ENCODE measurements at places on chromosomes 7 and 10.

DNA sequence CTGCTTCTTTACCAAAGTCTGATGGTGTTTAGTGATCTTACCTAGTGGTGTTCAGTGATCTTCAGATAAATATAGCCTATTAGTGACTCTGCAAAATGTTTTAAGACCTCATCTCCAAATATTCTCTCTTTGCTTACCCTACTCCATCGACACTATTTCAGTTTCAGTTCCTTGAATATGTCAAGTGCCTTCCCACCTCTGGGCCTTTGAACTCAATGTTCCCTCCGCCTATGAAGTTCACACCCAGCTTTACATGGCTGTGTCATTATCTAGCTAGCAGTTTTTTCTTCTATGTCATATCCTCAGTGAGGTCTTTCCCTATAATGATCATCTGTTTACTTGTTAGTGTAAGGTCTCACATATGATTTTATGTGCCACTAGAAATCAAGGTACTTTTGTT, 322.6 kb downstream of the DGKB start:
- H3K4me3 ChIP-seq: no peak overlapping the region
- no peak for DNase-seq
- H3K27ac ChIP-seq: no peak overlapping the region

DNA sequence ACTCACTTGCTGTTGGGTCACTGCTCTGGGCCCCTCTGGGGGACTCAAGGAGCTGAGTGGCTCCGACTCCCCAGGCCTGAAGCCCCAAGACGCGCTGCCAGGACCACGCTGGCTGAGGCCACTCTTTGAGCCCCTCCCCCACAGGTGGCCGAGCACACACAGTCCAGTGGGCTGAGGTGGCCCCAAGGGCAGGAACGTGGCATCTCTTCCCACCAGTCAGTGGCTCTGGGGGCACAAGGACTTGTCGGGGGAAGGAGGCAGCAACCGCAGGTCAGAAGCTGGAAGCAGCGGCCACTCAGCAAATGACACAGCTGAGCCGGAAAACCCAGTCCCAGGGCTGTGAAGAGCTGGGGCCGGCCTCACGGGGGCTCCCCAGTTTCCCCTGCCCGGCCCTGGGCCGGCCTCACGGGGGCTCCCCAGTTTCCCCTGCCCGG, 24.1 kb downstream of the GRIFIN start:
- peaks cover 7% of the 10 kb centered on the region for H3K4me1 ChIP-seq
- no peaks in the 10 kb centered on the region for H3K36me3 ChIP-seq
- no peaks in the 10 kb centered on the region for H3K27me3 ChIP-seq
- no peak overlapping the region for H3K27ac ChIP-seq

- H3K4me1 ChIP-seq: peaks cover 2% of the 10 kb centered on the region
- no peak for DNase-seq
- H3K36me3 ChIP-seq: no peaks in the 10 kb centered on the region
- H3K27ac ChIP-seq: no peak overlapping the region
- H3K4me3 ChIP-seq: no peak overlapping the region
- no peaks in the 10 kb centered on the region for H3K27me3 ChIP-seq
Measured at GRCh38 chr7:149099058-149099457, 8.5 kb upstream of the ZNF786 start.

- no peaks in the 10 kb centered on the region for H3K36me3 ChIP-seq
- no peaks in the 10 kb centered on the region for H3K27me3 ChIP-seq
- DNase-seq: no peak
- peaks cover 19% of the 10 kb centered on the region for H3K4me1 ChIP-seq
- H3K27ac ChIP-seq: no peak overlapping the region
Measured at GRCh38 chr7:110922906-110923305, 168.0 kb upstream of the LRRN3 start.

GRCh38 chr10:71743089-71743838, 23.7 kb upstream of the C10orf105 start:
- peak overlapping the region; percentile 98 for H3K27ac ChIP-seq
- no peak for DNase-seq
- no peaks in the 10 kb centered on the region for H3K27me3 ChIP-seq
- H3K4me1 ChIP-seq: peaks cover 100% of the 10 kb centered on the region

DNA sequence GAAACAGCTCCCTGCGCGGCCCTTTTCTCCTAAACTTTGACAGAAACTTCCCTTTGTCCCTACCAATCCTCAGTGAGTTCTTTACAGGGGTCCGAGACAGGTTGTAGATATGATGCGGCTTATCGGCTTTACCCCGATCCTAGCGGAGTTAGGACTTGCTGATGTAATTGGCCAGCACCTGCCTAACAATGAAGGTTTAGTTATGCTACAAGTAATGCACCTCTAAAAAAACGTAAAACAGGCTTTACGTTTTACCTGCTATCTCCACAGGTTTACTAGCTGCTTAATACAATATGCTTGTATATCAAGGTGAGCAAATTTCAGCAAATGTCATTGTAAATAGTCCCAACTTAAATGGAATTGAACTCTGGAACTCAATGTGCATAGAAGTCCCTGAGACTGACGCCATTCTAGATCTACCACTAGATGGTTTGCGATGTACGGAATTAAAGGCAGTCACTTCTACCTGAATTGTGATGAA, 697 bp upstream of the SNX13 start:
- H3K4me3 ChIP-seq: peak overlapping the region; percentile 97
- DNase-seq: no peak
- peaks cover 46% of the 10 kb centered on the region for H3K4me1 ChIP-seq
- no peaks in the 10 kb centered on the region for H3K27me3 ChIP-seq

GRCh38 chr7:41777894-41778596, 75.2 kb upstream of the INHBA start:
- no peak overlapping the region for H3K27ac ChIP-seq
- no peak overlapping the region for H3K4me3 ChIP-seq
- no peak for DNase-seq
- no peaks in the 10 kb centered on the region for H3K36me3 ChIP-seq
- no peaks in the 10 kb centered on the region for H3K4me1 ChIP-seq

- no peak overlapping the region for H3K4me3 ChIP-seq
- H3K27ac ChIP-seq: no peak overlapping the region
- H3K36me3 ChIP-seq: peaks cover 3% of the 10 kb centered on the region
- DNase-seq: no peak
- peaks cover 30% of the 10 kb centered on the region for H3K4me1 ChIP-seq
Measured at GRCh38 chr7:114812570-114812969, 109.3 kb upstream of the MDFIC start.

DNA sequence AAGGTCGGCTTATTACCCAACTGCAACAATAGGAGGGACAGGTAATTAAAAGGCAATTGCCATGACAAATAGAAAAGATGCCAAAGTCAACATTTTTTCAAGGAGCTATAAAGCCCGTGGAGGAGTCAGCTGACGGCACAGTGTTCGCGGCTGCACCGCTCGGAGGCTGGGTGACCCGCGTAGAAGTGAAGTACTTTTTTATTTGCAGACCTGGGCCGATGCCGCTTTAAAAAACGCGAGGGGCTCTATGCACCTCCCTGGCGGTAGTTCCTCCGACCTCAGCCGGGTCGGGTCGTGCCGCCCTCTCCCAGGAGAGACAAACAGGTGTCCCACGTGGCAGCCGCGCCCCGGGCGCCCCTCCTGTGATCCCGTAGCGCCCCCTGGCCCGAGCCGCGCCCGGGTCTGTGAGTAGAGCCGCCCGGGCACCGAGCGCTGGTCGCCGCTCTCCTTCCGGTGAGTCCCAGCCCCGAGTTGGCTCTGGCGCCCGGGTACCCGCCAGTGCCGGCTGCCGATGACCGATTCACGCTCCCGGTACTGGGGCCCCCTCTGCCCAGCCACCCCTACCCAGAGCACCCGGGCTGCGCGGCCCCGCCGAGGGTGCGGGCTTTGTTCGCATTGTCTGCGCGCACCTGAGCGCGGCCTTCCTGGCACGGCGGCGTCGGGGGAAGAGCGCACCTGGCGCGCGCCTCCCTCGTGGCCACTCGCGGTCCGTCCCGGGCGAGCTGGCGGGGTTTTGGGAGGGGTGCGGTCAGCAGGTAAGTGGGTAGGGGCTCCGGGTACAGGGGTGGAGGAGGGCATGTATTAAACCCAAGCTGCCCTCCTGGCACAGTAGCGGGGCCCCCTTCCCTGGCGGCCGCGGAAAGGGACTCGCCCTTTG, at the start of gene VWA2:
VWA2 (plus strand) TSS at position 138 of the 877 bp plus-strand sequence. CDS start 9,460 bp downstream, outside the sequence.
- H3K36me3 ChIP-seq: no peaks in the 10 kb centered on the region
- peak; percentile 54 for DNase-seq
- H3K27ac ChIP-seq: no peak within 1 kb of the TSS
- H3K4me1 ChIP-seq: peaks cover 14% of the 10 kb centered on the region

DNA sequence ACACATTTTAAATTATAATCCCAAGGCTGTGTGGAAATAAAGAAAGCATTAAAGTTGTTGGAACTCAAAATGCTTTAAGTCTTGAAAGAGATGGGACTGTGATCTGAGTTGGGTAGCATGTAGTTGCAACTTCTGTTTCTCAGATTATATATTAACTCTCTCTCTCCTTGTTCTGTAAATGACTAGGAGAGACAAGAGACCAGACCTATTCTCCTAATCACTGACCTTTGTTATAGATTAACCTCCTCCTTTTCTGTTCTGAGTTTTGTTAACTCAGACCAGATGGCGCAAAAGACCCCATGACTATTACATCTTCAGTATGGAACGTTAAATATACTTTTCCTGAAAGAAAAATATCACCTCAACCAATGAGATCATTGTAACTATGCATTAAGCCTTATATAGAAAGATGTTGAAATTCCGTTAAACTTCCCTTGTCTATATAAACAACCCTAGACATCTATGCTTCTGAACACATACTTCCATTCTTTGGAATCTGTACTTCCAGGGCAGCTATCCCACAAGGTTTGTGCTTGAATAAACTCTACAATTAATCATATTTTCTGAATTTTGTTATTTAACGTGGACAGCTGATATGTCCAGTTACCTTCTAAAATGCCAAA, 143.5 kb upstream of the TRIM24 start:
- no peaks in the 10 kb centered on the region for H3K4me1 ChIP-seq
- H3K27ac ChIP-seq: no peak overlapping the region
- no peak for DNase-seq
- no peak overlapping the region for H3K4me3 ChIP-seq
- H3K36me3 ChIP-seq: no peaks in the 10 kb centered on the region

DNA sequence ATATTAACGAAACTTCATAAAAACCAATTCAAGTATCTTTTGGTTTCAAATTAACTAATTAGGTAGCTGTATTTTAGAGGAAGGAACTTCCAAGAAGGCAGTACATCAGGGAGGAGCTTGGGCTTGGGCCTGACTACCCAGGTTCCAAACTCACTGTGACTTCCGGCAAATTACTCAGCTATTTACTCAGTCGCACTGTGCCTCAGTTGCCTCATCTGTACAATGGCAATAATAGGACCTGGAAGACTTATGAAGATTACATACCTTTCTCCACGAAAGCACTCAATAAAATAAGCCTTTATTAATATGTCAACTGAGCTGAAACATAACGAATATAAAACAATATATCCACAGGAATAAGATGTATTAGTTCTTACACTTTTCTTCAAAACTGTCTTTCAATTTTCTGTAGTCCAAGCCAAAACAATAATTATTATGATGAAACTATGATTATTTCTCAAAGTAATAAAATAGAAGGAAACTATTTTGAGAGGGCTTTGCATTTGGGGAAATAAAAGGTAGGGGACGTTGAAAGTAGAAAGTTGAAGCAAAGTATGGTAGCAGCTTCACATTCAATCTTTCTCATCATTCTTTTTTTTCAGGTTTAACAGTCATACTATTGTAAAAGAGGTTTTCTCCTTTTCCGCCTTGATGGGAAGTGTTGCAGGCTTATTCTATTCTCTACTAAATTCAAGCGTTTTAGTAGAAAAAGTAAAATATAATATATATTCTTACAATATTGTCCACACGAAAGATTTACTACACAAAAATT, 10.5 kb upstream of the EBLN1 start:
- H3K27me3 ChIP-seq: peaks cover 6% of the 10 kb centered on the region
- no peak for DNase-seq
- H3K4me1 ChIP-seq: peaks cover 31% of the 10 kb centered on the region
- peak overlapping the region; percentile 68 for H3K27ac ChIP-seq
- peak overlapping the region; percentile 81 for H3K4me3 ChIP-seq

- no peaks in the 10 kb centered on the region for H3K27me3 ChIP-seq
- no peak for DNase-seq
- peaks cover 30% of the 10 kb centered on the region for H3K4me1 ChIP-seq
Measured at GRCh38 chr10:844552-844951, 87.0 kb downstream of the LARP4B start.
